MCF 10A (cell line): ENCODE measurements at places on chromosomes 5 and 9. TPM values are rescaled to one million over a fixed set of nuclear protein-coding genes. Genes with fewer than 3 reads are reported as not detected.

DNA sequence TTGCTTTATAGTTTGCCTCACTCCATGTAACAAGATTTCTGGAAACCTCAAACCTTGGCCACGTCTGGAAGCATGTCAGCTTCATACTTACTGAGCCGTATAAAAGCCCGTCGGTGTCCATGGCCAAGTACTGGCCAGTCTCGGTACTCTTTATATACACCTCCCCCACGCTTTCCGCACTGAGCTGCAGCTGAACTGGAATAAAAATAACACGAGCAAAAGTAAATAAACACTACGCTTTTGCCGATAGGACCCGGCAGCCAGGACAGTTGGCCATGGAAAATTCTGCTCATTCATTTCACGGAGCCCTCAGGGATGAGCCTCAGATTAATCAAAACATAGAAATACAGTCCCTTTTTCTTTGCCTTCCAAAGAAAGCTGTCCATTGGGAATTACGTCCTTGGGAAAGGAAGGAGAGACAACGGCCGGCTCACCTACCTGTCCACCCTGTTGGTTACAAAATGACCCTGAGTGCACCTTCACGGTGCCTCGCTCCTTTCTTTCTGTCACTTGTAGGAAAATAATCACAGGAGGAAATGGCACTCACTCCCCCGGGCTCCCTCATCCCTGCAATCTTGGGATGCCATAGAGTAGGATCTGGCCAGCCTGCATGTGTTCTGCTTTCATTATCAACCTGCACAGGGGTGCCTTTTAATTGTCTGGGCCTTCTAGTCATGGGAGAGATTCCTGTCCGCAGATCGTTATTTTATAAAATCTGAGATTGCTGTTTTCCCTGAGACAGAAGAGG is 85.1 kb downstream of the FGF1 start:
- H3K27ac ChIP-seq = no peak overlapping the region
- DNase-seq = no peak
- peaks cover 22% of the 10 kb centered on the region for H3K4me1 ChIP-seq
- no peaks in the 10 kb centered on the region for H3K27me3 ChIP-seq
- no peaks in the 10 kb centered on the region for H3K36me3 ChIP-seq
- H3K4me3 ChIP-seq = no peak overlapping the region

DNA sequence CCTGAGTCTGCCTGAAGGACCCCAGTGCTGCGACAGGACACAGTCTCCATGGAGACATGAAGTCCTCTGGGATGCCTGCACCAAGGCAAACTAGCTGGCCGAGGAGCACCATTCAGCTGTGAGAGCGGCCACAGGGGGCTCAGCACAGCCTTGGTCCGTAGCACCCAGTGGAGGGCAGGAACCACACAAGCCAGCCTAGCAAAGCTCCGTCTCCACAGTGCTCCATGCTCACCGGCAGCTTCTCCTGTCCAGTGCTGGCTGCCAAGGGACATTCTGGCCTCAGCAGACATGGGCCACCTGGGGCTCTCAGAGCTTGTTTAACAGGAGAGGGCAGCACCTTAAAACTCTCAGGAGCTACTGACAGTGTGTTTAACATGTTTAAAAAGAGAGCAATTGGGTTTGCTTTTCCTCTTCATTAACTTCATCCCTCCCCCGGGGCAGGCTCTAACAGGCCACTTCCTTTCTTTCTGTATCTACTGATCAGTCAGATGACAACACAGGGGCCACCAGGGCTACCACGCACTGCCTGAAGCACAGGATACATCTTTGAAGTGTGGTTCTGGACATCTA is 57.0 kb downstream of the SECISBP2 start:
- H3K4me3 ChIP-seq = no peak overlapping the region
- no peaks in the 10 kb centered on the region for H3K27me3 ChIP-seq
- no peak for DNase-seq

PPWD1 gene
- 32.7 and 43.3 TPM in 2 replicates for total RNA-seq

- DNase-seq = no peak
- H3K4me3 ChIP-seq = no peak overlapping the region
- no peak overlapping the region for H3K27ac ChIP-seq
- H3K4me1 ChIP-seq = peaks cover 12% of the 10 kb centered on the region
- H3K27me3 ChIP-seq = no peaks in the 10 kb centered on the region
Observed at GRCh38 chr9:35666549-35666948, 1.6 kb upstream of the ARHGEF39 start.

DNA sequence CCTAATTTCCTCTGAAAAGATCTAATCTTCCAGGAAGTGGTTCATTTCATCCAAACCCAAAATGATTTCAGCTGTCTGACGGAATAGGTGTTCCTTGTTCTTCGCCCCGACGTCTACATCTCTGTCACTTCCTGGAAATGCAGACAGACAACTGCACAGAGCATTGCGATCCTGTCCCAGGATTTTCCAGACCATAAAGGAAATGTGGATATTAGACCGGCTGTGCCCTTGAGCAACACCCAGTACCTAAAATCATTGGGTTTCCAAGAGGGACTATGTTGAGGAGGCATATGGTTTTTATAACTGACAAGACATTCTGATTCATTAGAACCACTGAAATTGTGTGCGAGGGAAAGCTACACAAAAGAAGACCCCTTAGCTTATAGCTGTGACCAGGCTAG is 74.2 kb downstream of the MSX2 start:
- no peaks in the 10 kb centered on the region for H3K27me3 ChIP-seq
- H3K36me3 ChIP-seq = no peaks in the 10 kb centered on the region
- H3K4me3 ChIP-seq = no peak overlapping the region
- H3K27ac ChIP-seq = no peak overlapping the region
- peaks cover 5% of the 10 kb centered on the region for H3K4me1 ChIP-seq
- no peak for DNase-seq

DNA sequence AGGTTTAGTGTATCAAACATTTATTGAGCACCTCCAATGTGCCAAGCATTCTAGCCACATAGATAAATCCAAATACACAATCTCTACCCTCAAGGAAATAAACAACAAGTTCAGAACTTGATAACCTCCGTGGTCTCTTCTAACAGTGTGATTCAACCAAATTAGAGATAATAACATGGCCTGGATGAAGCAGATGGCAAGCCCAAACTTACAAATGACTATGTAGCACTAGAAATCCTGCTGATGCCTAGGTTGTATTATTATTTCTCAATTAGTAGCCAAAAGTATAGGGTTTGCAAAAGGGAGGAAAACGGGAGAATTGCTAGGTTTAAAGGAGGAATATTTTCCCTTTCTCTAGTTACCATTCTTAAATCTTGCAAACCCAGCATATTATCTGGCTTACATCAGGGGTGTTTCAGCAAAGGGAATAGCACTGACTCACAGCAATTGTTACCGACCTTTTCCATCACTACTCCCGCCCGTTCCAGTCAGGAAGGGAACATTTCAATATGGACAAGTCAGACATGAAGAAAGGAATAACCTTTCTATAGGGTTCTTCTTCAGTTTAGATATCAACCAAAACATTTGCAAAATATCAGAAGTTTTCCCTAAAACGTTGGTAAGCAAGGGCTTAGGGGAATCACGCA is 2.3 kb downstream of the DPYSL3 start:
- peaks cover 14% of the 10 kb centered on the region for H3K4me1 ChIP-seq
- H3K27me3 ChIP-seq = peaks cover 19% of the 10 kb centered on the region
- DNase-seq = peak; percentile 22
- H3K27ac ChIP-seq = no peak overlapping the region
- H3K4me3 ChIP-seq = no peak overlapping the region
